Activated CD4-positive, alpha-beta T cell treated with anti-CD3 and anti-CD28 coated beads, Interleukin-10, Interleukin-2, amounts not matched to agents 100 ng/mL and 50 ng/mL, durations not matched to agents 16 hours and 8 hours (primary cell): ENCODE measurements at places on chromosomes 1 and 21.
A peak's percentile ranks its signal among the peaks of the same experiment; 100 is the strongest.

DNA sequence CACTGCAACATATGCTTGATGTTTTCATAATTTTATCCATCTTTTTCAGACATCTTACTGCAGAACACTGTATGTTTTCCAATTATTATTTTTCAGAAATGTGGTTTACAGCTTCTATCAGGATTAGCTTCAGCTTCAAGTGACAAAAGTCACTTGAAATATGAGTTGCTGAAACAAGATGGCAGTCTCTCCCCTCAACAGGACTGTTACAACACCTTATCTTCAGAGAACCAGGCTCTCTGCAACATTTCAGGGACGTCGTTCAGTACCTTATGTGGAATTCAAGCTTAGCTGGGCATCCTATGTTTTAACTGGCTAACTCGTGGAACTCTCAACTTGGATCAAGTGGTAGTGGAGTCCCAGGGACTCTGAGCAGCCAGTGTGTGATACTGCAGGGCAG, 2.0 kb upstream of the UBE2G2 start:
- DNase-seq: no peak

- DNase-seq: no peak
These were observed 704 bp upstream of the TOMM40L start for GRCh38 chr1:161225178-161225533.

- no peak for DNase-seq
These were observed 5.4 kb downstream of the CLCC1 start for GRCh38 chr1:108957888-108958287.

GRCh38 chr21:24375201-24375600, 1232.1 kb downstream of the MRPL39 start:
- DNase-seq: peak; percentile 35

DNA sequence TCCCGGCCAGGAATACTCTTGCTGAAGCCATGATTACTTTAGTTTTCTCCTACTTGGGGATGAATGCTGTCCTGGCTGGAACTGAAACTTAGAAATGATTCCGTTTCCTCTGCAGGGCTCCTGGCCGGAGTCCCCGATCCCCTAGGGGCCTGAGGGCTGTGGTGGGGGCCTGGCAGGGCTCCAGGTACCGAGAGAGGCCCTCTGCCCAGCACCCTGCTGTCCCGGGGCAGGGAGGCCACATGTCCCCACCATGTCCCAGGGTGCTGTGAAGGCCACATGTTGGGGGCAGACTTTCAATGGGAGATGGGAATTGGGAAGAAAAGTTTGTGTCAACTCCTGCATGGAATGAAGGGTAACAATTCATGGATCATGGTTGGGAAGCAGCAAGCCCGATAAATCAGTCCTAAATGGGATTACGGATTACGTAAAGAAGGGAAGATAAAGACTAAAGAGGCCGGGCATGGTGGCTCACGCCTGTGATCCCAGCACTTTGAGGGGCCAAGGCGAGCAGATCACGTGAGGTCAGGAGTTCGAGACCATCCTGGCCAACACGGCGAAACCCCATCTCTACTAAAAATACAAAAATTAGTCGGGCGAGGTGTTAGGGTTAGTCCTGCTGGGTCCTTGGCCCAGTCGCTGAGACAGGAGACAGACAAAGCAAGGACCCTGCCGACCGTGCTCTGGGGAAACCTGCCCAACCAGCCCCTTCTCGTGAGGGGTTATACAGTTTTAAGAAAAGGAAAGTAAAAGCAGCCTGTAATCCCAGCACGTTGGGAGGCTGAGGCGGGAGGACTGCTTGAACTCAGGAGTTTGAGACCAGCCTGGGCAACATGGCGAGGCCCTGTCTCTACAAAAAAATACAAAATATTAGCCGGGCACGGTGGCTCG, 37.6 kb downstream of the MORN1 start:
- no peak for DNase-seq

DNA sequence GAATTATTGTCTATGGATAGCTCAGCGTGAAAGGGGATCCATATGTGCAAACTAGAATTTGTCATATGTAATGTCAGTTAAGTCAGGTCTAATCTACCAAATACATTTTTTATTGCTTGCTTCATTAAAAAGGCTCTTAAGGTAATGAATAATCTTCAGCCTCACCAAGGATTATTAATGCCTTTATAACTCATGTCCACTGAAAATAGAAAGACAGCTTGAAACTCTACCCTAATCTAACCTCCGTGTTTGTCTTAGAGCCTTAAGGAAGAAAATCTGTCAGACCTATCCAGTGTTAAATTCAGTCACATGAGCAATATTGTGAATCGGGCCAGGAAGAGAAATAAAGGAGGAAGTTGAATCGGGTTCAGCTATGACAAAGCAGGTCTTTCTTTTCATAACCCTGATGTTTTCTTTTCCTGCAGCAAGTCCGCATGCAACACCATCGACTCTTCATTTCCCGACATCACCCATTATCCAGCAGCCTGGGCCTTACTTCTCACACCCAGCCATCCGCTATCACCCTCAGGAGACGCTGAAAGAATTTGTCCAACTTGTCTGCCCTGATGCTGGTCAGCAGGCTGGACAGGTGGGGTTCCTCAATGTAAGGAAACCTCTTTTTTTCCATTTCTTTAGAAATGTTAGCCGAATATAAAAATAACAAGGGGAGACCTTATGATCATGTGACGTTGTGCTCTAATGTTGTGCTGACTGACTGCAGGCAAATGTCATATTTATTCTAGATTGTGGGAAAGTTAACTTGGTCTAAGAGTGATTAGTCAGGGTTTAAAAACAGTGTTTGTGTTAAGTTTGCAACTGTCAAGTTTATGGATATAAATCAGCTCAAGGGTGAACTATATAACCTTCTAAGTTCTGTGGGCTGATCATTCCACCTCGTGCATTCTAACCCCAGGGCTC, 321.0 kb downstream of the TM2D1 start:
- DNase-seq: peak; percentile 20
